ENCODE measurements at places on chromosomes 7 and 10.

GRCh38 chr7:4886671-4887070, 3.2 kb upstream of the RADIL start:
- no peak for DNase-seq

- DNase-seq: no peak
Observed at GRCh38 chr10:43128958-43129706, 9.1 kb upstream of the CSGALNACT2 start.

GRCh38 chr10:33187427-33187999, 147.0 kb downstream of the NRP1 start:
- no peak for DNase-seq

GRCh38 chr7:93551063-93551895, 23.2 kb downstream of the CALCR start:
- DNase-seq: no peak

- DNase-seq: no peak
Observed at GRCh38 chr10:131689486-131689885, 211.3 kb upstream of the PPP2R2D start.

- no peak for DNase-seq
Observed at GRCh38 chr7:116630357-116630756, 41.6 kb upstream of the MET start.

GRCh38 chr7:37149051-37149772, 299.5 kb downstream of the ELMO1 start:
- DNase-seq: no peak

- no peak for DNase-seq
Observed at GRCh38 chr7:52233248-52233647, 802.2 kb upstream of the POM121L12 start.

DNA sequence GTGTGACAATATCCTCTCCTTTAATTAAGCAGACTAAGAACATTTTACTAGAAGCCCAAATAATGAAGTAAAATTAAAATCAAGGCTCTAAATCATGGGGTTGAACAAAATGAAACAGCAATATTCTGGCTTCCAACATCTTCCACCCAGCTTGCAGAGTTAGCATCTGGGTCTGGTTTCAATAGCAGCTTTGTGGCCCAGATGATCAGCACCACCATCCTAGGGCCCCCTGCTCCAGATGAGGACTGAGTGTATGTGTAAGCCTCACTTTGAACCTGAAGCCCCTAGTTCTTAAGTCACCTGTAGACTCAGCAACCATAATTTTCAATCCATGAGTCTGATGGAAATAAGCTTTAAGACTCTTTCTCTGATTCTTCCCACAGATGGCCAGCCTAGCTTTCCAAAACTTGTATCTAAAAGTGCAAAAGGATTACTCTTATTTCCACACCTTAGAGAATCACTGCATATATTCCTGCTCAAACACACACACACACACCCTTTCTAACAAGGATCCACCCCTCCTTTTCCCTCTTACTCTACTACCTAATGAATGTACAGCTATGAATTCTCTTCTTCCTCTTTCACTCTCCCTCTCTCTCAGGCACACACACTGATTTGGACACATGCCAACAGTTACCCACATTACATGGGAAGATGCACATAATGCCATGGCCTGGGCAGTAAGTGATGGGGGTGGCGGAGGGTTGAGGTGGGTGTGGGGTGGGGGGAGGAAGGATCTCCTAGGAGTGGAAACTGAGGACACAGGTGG, 3.5 kb downstream of the DENND11 start:
- DNase-seq: no peak

DNA sequence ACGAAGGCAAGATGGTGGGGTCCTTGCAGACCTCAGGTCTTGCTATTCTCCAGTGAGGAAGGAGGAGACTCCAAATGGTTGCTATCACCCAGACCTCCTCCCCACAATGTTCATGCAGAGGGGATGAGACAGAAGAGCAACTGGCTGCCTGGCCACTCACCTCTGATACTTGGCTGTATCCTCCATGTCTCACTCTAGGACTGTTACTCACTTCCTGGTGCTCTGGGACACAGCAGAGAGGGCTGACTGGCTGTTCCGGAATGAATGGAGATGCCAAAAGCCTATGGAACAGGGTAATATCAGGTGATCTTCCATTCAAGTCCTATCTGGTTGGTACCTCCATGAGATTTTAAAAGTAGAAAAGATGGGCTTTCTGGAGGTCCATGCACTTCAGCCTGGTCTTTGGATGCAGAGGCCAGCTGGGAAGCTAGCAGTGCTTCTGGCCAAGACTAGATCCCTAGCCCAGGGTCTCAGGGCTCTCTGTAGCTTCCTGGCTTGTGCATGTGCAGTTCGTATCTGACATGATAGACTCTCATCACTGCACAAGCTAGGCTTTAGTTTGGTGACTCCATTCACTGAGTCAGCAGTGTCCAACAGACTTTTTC, 27.0 kb upstream of the ABI1 start:
- no peak for DNase-seq

DNA sequence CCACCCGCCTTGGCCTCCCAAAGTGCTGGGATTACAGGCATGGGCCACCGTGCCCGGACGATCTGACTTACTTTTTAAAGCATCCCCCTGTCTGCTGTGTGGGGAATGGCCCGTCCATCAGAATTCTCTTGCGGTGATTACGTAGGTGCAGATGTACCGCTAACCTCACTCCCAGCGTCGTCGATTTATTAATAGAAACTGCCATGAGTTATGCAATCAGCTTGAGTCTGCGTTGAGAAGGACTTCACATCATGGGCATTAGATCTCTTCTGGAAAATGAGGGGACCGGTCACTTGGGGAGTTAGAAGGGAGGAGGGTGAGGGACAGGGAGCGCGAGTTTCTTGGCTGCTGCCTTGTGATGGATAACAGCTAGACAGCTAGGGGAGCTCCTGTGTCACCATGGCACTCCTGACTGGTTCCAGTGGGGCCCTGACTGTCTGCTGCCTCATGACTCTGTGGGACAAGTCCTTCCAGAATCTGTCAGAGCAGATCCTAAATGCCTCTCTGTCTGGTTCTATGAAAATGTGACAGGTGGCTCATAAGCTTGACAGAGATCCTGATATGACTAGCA, 35.2 kb downstream of the POR start:
- no peak for DNase-seq

DNA sequence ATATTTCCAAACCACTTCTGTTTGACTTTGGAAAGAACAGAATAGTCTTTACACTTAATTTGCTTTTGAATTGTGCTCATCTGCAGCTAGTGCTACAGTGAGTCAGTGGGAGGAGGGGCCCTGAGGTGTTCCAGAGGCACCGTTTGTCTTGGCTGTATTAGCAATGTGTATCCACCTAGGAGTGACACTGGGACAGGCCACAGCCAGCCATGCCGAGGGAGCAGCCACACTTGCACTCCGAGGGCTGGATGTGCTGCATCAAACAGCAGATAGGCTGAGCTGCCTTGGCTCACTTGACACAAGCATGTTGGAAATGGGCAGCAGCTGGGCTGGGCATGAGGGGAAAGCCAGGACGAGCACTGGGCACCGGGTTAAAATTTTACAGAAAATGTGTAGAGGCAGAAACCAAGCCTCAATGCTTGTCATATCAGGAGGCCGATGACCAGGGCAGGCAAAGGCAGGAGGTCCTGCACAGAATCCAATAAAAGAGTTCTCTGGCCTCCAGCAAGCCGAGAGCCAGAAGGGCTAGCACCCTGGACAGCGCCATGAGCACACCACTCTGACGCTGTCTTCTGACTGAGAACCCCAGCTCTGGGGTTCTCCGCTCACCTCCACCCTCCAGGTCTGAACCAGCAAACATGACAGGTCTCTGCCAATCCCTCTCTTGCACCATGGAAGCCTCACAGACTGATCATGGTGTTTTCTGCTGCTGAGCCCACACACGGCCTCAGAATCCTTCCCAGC, 163.3 kb downstream of the GRID1 start:
- DNase-seq: no peak

- no peak for DNase-seq
Observed at GRCh38 chr10:5927306-5927705, 37.3 kb downstream of the FBH1 start.

- no peak for DNase-seq
Observed at GRCh38 chr7:41501466-41501865, 201.4 kb downstream of the INHBA start.

DNA sequence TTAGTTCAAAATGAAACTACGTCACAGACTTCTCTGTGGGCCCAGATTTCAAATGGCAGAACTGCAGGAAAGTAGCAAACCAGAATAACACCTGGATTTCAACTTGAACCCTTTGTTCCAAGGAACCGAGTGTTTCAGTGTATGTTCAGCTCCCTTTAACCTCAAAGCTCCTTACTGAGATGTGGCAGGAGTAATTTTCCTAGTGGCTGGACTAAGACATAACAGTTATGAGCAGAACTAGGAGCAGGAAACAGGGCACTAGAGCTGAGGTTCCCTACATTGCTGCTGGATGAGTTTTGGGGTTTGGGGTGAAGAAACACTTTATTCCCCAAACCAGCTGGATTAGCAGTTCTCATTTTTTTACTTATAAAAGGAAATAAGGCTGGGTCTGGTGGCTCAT, 50.1 kb downstream of the NSUN6 start:
- DNase-seq: no peak

DNA sequence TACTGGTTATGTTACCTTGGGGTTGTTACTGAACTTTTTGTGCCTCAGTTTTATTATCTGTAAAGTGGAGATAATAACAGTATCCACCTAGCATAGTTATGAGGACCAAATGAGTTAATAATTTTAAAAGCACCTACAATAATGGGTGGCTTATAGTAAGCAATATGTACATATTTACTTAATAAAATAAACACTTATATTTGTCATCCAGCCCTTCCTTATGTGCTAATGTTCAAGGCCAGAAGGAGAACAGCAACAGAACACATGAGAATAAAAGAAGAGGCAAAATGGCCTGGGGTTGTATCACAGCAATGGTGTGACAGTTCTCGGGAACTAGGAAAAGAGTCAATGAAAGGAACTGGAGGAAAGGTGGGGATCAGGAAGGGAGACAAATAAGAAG, 255.4 kb upstream of the LRGUK start:
- DNase-seq: no peak

GRCh38 chr10:78948621-78949030, 120.1 kb upstream of the ZMIZ1 start:
- no peak for DNase-seq

- DNase-seq: no peak
Observed at GRCh38 chr10:17456032-17456548, 1.7 kb upstream of the ST8SIA6 start.

DNA sequence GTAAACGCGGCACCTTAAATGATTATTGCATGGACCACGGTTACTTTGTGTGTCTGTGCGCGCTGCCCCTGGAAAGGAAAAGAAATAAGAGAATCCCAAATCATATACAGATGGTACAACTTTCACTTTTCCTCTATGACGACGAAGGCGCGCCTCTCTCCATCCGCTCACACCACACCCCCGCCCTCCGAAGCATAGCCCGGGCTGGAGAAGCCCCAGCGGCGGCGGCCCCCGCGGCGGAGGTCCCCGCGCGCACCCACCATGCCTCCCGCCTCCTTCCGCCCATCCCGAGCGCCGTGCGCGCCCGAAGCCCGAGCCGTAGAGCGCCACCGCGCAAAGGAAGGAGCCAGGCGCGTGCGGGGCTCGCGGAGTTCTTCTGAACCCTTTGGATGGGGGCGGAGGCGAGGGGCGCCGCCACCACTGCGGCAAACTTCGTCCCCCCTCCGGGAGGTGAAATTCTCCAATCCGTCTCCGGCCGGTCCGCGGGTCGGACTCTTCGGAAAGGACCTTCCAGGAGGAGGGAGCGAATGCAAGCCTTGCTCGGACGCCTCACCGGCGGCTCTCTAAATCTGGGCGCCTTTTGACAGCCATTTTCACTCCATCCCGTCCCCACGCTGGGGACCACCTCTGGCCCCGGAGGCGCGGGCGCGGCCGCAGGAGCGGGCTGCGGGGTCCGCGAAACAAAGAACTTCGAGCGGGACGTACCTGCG, 588 bp downstream of the GLI3 start:
- no peak for DNase-seq

GRCh38 chr7:29915481-29916215, 74.0 kb downstream of the SCRN1 start:
- DNase-seq: no peak

- DNase-seq: no peak
Observed at GRCh38 chr7:27459731-27460053, 203.0 kb downstream of the HIBADH start.

- DNase-seq: no peak
Observed at GRCh38 chr10:88545359-88545758, 37.8 kb downstream of the RNLS start.

DNA sequence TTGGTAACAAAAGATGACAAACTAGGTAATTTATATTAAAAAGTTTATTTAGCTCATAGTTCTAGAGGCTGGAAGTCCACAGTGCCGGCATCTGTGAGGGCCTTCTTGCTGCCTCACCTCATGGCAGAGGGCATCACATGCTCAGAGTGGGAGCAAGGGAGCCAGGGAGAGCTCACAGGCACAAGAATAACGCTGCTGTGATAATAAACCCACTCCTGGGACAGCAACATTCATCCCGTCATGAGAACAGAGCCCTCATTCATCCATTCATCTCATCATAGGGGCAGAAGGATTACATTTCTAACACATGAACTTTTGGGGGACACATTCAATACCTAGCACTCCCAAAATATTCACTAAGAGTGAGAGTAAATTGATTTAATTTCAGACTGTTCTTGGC, 170.6 kb upstream of the AKR1E2 start:
- DNase-seq: no peak

DNA sequence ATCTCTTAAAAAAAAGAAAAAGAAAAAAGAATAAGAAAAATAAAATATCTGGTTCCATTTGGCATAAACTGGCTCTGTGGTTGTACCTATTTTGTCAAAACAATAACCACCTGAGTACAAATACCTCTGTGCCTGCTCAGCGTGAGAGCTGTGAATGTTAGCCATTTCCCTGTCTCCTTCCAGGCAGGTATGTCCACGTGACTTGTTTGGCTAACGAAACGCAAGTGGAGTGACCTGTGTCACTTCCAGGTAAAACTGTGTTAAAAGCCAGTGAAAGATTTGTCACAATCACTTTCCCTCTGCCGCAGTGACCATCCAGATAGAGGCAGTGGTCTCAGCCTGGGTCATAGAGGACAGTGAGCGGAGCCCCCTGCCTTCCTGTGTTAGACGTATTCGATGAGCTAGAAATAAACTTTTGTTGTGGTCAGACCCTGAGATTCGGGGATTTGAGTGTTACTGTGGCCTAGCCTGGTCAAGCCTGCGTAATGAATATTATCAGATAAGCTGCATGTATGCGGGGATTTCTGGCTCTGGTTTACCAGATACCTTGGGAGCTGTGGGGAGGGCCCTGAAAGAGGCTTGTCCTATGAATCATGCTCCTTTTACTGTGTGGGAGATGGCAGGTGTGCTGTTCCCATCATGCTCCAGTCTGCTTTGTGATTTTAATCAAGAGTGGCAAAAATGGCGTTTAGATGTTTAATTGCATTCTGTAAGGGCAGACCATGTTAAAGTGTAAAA, 3.8 kb downstream of the PTER start:
- DNase-seq: no peak

DNA sequence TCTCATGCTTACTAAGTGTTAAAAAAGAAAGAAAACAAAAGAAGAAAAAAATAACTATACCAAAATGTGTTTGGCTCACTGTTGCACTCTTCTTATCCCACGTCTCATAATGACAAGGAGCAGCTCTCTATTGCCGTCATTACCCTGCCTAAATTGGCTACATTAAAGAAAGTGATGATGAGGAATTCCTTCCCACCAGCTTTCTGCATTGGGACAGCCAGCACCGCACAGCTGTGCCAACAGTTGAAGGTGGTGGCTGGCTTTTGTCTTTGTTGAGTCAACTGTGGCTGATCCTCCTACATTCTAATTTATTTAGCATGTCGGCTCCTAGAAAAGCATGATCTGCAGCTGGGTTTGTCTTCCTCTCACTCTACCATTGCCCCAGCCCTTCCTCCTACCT, 751.8 kb downstream of the KCNMA1 start:
- DNase-seq: no peak

Data from stimulated activated CD8-positive, alpha-beta memory T cell treated with anti-CD3 and anti-CD28 coated beads, Interleukin-7, amount 100 ng/mL, for 48 hours (primary cell).